ENCODE measurements at places on chromosomes 1 and 21.

GRCh38 chr1:212686591-212686990 is 13.0 kb downstream of the BATF3 start:
- DNase-seq, result no peak

GRCh38 chr1:165254376-165254775 is 102.1 kb downstream of the LMX1A start:
- DNase-seq, result no peak

GRCh38 chr1:105243969-105244368 is 1494.3 kb downstream of the AMY1C start:
- no peak for DNase-seq

- no peak for DNase-seq
These were observed 103.2 kb upstream of the KRTAP19-8 start for GRCh38 chr21:31141389-31142000.

Data from GM19239 (cell line).